Astrocyte (in vitro differentiated cells and primary cell): ENCODE measurements at places on chromosomes 12 and 14.

DNA sequence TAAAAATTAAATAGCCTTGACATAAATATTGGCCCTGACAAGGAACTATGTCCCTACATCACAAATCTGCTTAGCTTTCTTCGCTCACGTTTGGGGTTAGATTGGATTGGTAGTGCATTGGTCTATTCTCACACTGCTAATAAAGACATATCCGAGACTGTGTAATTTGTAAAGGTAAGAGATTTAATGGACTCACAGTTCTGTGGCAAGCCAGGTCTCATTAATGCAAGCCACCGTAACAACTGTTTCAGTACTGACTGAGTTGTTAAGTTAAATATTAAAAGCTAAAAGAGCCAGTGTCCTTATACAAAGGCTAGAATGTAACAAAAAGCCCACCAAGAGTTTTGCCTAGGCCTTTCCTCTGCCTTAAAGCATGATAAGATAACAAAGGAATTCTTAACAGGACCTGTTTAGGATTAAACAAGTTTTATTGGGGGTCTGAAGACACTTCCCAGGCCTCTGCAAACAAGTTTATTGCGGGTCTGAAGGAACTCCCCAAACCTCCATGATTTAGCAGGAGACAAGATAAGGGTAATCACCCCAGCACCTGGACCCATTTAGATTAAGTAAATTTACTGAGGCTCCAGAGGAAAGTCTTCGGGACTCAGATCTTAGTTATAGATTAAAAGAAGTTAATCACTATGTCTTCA is 88.2 kb upstream of the PTGDR start:
- H3K36me3 ChIP-seq, result no peaks in the 10 kb centered on the region
- H3K27me3 ChIP-seq, result peaks cover 2% of the 10 kb centered on the region
- DNase-seq, result no peak
- no peak overlapping the region for H3K4me3 ChIP-seq

- peaks cover 16% of the 10 kb centered on the region for H3K4me1 ChIP-seq
- H3K4me3 ChIP-seq, result no peak overlapping the region
- peaks cover 5% of the 10 kb centered on the region for H3K27me3 ChIP-seq
- H3K27ac ChIP-seq, result peak overlapping the region; percentile 36
Observed at GRCh38 chr12:49868952-49869815, 26.3 kb upstream of the BCDIN3D start.

DNA sequence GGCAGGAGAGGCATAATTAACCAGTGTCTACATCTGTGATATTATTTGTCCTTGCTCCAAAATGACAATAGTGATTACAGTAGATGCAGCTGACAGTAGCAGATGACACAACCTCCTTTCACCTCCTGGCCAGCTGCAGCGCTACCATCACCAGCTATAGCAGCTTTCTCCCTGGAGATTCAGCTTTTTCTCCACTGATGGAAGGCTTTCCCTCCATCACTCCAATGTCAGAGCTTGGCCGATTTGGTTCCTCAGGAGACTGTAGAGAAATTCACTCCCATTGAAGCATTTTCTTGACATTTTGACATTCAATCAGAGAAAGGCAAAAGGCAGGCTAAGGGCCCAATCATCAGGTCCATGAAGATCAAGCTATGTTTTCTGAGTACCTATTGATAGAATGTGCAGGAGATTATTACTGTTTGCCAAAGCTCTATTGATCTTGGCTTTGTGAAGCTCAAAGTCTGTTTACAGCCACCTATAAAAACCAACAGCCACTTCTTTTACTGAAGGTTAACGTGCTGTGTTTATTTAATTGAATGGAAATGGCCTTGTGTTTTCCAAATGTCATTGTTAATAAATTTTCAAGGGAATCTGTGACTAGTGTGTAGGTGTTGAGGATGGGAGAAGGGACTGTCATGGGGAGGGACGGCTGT is 785.1 kb downstream of the DIO2 start:
- H3K27me3 ChIP-seq, result no peaks in the 10 kb centered on the region
- no peaks in the 10 kb centered on the region for H3K36me3 ChIP-seq
- H3K27ac ChIP-seq, result no peak overlapping the region
- DNase-seq, result no peak

GRCh38 chr12:89782807-89783206 is 74.2 kb upstream of the ATP2B1 start:
- no peak overlapping the region for H3K4me3 ChIP-seq
- DNase-seq, result no peak
- H3K27ac ChIP-seq, result no peak overlapping the region
- no peaks in the 10 kb centered on the region for H3K4me1 ChIP-seq
- no peaks in the 10 kb centered on the region for H3K36me3 ChIP-seq
